LoVo (cell line): ENCODE measurements at places on chromosomes 3 and 15.

DNA sequence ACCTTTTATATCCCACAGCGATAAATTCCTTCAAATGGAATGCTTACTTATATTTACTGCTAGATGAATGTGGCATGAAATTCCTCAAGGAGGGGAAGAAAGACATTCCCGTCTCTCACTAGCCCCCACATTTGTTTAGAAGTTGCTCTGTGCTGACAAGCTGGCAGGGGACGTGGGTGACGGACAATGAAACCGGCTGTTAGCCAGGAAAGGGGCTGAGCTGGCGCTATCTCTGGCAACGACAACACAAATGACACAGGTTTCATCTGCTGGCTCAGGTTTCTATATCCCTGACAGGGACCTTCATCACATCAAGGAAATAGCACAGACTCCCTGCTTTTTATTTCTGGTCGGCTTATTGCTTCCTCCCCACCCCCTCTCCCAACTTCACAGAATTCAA, 15.8 kb downstream of the RUVBL1 start:
- DNase-seq, result no peak

DNA sequence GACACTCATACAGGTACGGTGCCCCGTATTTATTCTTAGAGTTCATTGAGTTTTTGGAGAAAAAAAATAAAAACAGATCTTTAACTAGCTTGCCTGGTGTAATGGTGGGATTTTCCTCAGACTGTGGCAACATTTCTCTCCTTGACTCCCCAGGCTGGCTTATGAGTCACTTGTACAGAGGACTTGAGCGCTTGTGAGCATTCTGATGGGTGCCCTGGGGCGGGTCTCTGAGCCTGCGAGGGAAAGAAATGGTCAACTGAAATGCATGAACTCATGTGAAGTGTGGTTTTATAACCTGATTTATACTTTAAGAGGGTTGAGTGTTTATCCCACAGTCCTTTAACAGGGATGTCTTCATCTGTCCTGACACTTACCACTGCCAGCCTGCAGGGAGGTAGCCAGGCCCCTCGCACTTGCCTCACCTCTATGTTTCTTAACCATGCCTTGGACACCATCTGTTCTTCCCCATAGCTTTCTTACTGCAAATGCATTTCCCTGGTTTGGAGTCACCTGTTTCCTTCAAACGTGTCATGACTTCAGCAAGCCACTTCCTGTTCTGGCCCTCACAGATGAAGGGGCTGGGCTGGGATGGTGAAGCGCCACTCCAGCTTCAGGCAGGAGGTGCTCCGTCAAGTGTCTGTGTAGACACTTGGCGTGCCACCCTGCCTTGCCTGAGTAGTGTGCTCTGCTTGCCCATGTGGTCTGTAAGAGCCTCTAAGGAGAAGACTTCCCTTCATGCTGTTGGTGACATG, 118.7 kb downstream of the PDE8A start:
- DNase-seq, result no peak

DNA sequence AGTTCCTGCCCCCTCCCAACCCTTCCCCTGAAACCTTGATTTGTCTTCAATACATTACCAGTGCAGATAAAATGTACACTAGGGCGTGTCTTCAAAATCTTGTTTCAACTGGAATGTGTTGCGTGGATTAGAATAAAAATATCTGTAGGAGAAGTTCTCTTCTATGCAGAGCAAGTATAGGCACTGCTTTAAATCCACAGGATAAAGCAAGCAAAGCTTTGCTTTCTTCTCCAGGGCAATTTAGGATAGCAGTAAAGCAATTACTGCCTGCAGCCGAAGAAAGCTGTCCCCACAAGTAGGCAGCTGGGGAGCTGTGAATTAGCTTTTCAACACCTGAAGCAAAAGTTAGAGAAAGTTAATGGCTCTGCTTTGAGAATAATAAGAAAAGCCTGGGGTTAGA, 329.7 kb upstream of the KCNMB2 start:
- no peak for DNase-seq

DNA sequence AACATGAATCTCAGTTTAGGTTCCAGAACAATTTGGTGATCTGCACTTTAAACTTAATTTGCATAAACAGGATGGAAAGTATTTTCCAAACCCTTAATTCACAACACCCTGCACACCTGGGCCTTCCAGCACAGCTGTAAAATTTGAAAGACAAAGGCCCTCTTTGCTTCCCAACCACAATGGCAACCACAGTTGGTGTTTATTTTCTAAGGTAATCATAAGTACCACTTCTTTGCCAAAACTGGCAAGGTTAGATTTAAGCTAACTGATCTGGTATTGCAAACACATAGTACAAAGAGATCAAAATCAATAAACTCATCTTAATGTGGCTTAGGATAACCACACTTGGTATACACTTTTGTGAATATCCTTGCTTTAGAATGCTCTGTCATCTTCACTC, 4.1 kb downstream of the LRIG1 start:
- no peak for DNase-seq

GRCh38 chr3:176872771-176873209, 324.5 kb downstream of the TBL1XR1 start:
- peak; percentile 59 for DNase-seq

- DNase-seq, result no peak
Measured at GRCh38 chr15:86444527-86444926, 364.9 kb downstream of the AGBL1 start.

- DNase-seq, result no peak
Measured at GRCh38 chr3:58737644-58738043, 71.1 kb upstream of the FAM3D start.

DNA sequence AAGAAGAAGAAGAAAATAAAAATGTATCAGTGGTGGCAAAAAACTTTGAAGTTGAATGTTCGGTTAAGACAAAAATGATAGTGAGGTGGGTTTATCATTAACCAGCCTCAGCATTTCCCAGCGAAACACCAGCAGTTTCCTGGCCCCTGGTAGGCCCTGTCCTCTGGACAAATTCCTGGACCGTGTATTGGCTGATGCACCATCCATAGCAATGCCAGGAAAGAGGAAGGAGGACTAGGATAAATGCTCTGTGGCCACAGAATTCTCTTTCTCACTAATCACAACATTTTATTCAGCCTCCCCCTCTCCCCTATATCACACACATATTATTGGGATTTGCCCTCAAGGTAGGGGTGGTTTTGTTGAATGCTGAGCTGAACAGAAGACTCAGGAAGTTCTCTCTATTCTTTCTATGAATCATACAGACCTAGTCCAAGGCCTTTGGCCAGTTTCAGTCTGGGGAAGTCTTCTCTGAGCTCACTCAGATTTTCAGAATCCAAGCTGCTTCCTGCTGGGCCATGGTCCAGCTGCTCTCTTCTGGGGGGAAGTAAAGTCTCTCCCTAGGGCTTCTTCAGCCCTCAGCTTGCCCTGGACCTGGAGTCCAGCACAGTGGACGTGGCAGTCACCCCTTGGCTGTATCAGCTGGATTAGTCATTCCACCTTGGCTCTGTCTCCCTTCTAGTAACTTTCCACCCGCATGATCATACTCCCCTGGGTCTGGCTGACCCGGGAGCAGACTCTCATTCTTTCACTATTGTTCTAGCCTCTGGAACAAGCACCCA, 27.6 kb downstream of the SLC28A1 start:
- peak; percentile 70 for DNase-seq

DNA sequence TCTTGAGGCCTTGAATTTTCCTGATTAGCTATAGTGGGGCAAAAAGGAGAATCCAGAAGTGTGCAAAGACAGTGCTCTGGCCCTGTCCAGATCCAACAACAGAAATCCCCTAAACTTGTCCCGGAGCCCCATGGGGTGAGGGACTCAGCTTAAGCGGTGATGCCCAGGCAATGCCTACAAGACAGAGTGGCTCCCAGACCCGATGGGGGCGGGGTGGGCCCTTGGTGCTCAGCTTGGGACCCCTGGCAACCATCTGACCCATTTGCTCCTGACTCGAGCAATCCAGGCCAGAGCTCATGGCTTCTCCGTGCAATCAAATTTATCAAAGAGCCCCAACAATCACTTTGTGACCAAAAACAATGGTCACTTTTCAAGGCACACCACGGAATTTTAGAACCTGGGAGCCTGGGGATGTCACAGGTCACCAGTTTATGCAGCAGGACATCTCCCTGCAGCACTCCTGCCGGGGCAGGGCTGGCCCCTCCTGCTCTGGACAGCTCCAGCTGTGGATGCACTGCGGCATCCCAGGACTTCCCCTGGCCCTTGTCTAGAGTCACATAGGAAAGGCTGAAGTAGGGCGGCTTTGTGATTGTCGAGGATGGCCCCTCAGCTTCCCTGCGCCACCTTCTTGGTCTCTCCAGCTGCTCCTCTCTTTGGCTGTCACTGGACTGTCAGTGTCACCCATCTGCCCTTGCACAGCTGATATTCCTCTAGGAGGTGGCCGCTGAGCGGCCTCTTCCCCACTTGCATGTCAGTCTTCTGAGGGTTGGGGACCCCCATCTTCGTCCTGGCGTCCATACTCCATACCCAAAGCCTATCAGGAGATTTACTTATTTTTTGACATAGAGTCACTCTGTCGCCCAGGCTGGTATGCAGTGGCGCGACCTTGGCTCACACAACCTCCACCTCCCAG, 28.4 kb downstream of the RGMA start:
- DNase-seq, result no peak

- no peak for DNase-seq
Measured at GRCh38 chr3:141981084-141981483, 104.6 kb downstream of the ATP1B3 start.

- DNase-seq, result no peak
Measured at GRCh38 chr15:24943361-24943760, 11.4 kb upstream of the SNRPN start.

DNA sequence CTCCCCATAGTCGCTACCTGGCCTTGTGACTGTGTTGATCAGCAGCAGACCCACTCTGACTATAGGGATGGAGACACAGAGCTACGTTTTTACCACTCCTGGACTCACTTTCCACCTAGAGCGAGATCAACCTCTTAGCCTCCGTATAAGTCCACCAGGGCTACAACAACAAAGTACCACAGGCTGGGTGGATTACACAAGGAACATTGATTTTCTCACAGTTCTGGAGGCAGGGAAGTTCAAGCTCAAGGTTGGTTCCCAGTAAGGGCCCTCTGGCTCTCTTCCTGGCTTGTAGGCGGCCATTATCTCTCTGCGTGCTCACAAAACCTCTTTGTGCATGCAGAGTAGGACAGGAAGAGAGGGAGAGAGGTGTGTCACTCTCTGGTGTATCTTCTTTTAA, 330.4 kb upstream of the PROK2 start:
- no peak for DNase-seq

DNA sequence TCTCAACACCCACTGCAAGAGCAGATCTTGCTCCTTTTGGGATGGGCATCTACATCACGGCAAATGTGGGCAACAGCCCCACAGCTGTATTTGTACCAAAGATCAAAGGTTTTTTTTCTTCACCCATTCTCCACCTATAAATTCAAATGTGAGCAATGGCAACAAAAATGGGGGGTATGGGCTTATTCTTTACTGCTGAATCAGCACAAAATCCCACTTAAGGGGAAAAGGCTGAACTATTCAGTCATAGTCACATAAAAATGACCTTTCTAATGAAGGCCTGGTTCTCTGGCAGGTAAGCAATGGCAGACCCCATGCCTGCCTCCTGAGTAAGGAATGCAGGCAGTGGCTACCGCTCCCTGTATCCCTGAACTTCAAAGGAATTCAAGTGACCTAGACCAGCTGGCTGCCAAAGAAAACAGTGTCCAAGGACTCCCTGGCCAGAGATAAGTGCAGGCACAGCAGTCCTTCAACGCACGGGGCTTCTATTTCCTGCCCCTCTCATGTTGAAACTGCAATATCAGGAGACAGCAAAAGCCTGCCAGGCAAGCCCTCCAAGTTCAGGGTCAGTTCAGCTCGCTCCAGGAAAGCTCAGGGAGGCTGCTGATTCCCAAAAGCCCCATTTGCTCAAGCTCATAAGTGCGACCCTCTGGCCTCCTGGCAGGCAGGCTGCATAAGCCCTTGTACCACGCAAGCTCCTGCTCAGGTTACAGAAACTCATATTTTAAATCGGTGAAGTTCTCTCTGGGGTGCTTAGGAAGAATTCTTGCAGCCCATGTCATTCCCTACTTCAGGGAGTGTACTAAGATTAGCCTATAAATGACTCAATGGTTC, 134.1 kb downstream of the PDZRN3 start:
- DNase-seq, result no peak

- DNase-seq, result no peak
Measured at GRCh38 chr3:19901918-19902317, 32.1 kb downstream of the EFHB start.

GRCh38 chr3:183800243-183800863, 25.0 kb downstream of the MAP6D1 start:
- DNase-seq, result no peak

DNA sequence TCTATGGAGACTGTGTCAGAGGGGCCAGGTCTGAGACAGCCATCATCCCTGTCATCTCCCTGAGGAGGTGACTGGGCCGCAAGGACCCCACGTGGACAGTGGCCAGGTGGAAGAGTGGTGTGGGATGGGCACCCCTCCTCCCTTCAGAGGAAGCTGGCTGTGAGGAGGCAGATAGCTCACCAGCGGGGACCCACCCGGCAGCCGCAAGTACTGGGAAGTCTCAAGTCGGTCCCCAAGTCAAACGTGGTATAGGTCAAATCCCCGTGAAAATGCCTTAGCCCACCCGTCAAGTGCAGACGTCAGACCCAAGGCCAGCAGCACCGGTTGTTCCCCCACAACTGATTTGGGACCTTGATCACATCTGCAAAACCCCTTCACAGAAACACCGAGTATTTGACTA, 12.3 kb upstream of the KLF13 start:
- DNase-seq, result no peak

- DNase-seq, result no peak
Measured at GRCh38 chr3:157103860-157104259, 56.1 kb downstream of the CCNL1 start.

DNA sequence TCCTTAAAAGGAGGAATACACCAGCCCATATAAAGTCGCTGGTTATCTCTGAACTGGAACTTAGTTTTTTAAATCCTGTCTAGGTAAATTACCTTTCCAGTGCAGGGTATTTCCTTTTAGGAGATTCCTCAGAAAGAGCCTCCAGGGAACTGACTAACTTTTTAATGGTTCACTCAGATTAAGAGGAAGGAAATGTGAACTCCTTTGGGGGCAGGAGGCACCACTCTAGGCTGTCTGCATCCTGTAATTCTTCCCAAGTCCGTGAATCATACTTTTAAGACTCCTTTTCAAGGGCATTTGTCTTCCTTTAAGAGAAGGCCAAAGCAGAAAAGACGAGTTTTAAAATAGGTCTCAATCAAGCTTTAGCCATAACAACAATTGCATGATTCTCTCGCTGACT, 871.2 kb upstream of the NR2F2 start:
- DNase-seq, result no peak

DNA sequence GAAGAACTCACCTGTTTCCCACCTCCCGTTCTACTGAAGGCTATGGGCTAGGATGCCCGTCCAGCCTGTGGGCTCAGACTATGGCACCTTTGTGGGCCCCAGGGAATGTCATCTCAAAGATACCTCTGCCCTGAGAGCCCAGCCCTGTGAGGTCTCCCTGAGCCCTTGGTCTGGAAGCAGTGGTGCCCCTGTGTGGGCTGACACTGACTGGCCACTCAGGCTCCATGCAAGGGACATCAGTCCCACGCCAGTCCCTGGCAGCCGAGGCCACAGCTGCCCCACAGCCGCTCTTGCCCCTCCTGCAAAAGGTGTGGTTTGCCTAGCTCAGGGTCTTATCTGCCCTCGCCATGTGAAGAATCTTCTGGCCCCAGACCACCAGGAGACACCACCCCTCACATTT, 106.9 kb downstream of the KLF13 start:
- no peak for DNase-seq
